ENCODE measurements at places on chromosomes 7 and 10.
A peak's percentile ranks its signal among the peaks of the same experiment; 100 is the strongest.

DNA sequence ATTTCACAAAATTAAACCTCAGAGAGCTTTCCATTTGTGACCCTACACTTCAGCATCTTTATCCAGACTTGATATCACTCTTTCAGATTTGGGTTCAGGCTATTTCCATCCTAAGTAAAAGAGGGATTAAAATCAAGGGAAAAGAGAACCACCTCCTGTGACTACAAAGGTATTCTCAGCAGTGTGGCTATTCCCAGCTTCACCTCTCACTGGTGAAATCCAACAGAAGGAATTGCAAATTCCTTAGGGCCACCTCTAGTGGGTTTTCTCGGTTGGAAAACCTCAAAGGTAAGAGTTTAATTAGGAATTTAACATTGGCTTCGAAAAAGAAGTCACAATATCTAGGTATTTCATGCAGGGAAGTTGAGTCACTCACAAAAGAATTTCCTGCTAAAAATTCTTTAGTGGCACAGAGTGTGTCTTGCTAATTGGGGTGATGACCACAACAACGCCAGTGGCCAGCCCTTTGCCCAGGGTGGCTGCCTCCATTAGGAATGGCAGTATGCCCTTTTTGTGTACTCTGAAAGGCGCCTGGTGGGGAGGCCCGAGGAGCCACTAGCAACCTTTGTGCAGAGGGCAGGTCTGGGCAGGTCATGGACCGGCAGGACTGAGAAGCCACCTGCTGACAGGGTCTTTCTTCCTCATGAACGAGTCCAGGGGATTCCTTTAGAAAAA is 52.2 kb downstream of the SEM1 start:
- DNase-seq, result no peak

DNA sequence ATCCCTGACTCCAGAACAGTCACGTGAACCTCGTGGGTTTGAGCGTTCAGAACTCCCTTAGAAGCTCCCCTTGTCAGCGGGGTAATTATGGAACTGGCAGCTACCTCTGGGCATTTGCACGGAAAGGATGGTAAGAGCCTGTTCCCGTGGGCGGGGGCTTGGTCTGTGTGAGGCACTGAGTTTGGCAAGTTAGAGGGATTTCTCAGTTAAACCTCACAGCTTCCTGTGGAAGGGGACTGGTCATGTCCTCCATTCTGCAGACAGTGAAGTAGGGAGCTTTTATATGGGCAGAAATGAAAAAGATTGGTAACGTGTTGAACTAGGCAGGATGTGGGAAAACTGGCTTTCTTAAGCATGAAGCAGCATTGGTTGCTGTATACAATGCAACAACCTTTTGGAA is 16.0 kb downstream of the PALD1 start:
- no peak for DNase-seq

DNA sequence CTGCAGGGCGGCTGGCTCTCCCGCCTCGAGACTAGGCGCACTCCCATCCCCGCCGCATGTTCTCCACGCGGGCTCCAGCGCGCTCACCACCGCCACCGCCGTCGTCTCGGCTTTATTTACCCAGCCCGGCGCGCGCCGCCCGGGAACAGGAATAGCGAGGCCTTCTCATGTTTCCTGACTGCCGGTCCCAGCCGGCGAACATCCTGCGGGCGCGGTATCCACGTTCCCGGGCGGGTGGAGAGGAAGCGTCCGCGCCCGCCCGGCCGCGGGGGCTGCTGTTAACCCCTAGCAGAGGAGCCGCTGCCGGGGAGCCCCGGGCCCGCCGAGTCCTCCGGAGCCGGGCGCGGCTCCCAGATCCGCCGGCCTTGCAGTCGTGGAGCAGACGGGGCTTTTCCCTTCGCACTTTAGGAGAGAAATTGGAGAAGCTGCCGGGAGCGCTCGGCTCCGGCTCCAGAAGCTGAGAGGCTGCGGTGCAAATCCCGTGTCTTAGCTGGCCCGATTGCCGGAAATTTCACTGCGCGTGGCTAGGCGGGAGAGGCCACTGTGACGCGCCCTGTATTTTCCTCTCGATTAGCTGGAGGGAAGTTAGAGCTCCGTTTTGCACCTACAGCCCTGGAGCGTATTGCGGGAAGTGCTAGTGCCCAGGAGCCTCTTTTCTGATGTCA is at the start of gene MKX:
TSS of gene MKX (minus strand) at position 88 of the 665 bp plus-strand sequence. CDS start 2,404 bp downstream, outside the sequence.
- no peak for DNase-seq

GRCh38 chr10:7315906-7316305 is 94.9 kb downstream of the SFMBT2 start:
- DNase-seq, result no peak

DNA sequence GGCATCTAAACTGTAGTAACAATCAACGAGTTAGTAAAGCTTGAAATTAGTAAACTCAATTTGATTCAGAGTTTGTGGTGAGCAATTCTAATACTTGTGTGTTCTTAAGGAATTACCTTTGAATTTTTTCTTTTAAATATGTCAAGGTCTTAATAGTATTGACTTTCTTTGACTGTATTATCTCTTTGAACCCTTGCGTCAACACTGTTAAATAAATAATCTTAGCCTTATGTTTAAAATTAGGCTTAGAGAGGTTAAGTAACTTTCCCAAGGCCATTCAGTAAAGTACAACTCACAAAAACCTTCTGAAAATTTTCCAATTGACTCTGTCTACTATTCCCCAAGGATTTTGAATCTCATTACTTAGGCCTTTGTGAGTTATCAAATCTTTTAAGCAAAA is 716.4 kb downstream of the NRG3 start:
- no peak for DNase-seq

DNA sequence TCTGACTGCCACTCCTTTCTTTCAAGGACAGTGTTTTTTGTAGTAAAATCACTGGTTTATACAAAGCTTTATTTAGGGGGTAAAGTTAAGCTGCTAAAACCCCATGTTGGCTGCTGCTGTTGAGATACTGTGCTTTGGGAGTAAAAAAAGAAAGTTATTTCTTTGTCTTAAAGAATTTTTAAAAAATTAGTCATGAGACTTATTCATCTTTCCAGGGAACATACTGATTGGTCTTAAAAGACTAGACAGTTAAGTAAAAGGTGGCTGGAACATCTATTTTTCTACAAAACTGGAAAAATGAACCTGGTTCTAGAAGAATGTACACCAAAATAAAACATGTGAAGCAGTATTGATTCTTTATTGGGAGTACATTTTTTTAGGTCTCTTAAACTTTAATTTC is 20.6 kb downstream of the BBIP1 start:
- DNase-seq, result peak; percentile 31

DNA sequence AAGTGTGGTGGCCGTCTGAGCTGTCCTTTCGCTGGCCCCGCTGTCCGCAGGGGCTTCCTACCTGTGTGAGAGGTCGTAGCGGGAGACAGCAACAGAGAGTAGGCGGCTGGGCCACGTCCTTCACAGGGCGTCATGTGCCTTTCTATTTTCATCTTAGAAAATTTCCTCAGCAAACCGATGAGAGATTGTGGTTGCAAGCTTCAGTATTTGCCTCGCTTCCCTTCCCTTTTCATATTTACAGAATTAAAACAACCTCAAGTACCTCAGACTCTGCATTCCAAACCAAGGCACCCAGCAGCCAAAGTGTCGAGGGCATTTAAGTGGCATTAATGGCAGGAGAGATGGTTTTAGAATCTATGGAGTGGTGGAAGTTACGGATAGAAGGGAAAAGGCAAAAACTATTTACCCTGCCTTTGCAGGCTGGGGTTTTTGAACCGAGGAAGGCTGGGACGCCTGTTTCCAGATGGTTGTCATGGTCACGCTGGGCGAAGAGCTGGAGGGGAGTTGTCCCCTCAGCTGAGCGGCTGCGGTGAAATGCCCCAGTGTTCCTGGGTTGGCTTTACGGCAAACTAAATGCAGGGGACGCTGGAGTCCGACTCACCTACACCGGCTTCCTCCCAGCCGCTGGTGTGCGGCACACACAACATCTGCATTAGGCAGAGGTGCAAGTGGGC is 41.9 kb downstream of the WIPI2 start:
- no peak for DNase-seq

GRCh38 chr10:128064108-128064969 is 61.9 kb downstream of the MKI67 start:
- DNase-seq, result peak; percentile 31

DNA sequence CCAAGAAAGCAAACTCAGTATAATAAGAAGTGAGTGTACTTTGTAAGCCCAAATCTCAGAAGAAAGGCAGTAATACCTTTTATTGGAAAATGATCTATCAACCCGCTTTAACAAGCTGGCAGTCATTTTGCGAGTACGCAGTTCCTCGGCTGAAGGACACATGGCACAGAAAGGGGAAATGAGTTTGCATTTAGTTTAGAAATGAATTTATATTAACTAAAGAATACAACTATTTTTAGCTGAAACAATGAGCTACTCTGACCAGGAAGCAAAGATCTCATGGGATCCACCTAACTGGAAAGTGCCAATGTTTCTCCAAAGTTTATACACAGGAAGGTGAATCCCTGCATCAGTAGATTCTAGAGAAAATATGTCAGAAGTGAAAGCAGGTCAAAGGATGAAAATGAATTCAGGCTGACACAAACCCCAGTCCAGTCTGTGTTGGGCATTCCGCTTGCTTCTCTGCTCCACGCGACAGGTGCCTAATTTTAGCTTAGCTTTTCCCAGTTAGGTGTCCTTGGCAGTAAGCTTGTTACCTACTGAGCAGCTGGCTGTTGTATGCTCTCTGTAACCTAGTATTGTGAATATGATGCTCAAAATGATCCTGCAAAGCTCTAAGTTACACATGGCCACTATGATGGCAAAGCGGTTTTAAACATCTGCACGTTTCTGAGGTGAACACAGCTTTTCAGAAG is 112.8 kb downstream of the LARP4B start:
- DNase-seq, result no peak

- peak; percentile 7 for DNase-seq
Measured at GRCh38 chr10:106107706-106108105, 1056.8 kb downstream of the SORCS1 start.

GRCh38 chr10:51403521-51403920 is 295.9 kb downstream of the CSTF2T start:
- no peak for DNase-seq

DNA sequence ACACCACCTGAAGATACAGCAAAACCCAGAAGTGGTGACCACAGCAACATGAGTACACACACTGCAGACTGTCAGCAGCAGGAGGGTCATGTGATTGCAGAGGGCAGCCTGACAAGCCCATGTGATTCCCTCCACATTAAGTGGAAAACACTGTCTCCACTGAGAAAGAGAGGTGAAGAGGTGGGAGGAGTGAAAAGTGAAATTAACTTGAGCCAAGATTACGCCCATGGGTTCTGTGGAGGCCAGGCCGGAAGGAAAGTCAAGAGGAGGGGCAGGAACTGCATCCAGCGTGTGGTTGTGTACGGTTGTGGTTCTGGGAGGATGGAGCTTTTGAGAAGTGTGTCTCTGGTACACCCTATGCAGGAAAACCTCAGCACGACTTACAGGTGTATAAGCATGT is 138.5 kb downstream of the PLXNA4 start:
- DNase-seq, result no peak

DNA sequence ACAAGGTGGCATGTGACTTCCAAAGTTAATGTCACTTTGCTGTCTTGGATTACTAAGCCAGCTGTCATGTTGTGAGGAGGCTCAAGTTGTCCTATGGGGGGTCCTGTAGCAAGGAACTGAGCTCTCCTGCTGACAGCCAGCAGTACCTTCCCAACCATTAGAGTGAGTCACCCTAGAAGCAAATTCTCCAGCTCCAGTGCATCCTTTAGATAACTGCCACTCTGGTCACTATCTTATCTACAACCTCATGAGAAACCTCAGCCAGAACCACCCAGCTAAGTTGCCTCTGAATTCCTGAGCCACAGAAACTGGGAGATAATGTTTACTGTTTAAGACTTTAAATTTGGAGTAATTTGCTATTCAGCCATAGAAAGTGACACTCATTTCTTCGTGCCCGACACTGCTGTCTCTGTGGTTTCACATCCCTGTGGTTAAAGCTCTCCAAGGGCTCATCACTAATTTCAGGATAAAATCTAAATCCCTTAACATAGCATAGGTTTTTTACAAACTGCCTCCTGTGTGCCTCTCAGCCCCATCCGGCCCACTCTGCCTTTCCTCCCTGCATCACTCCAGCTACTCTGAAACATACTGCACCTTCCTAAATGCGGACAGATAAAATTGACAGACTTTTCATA is 83.5 kb downstream of the PRR15 start:
- DNase-seq, result no peak

GRCh38 chr10:47065903-47066302 is 154.7 kb downstream of the PTPN20 start:
- DNase-seq, result no peak

- DNase-seq, result peak; percentile 90
Measured at GRCh38 chr7:73995330-73995729, 32.6 kb upstream of the ELN start.

DNA sequence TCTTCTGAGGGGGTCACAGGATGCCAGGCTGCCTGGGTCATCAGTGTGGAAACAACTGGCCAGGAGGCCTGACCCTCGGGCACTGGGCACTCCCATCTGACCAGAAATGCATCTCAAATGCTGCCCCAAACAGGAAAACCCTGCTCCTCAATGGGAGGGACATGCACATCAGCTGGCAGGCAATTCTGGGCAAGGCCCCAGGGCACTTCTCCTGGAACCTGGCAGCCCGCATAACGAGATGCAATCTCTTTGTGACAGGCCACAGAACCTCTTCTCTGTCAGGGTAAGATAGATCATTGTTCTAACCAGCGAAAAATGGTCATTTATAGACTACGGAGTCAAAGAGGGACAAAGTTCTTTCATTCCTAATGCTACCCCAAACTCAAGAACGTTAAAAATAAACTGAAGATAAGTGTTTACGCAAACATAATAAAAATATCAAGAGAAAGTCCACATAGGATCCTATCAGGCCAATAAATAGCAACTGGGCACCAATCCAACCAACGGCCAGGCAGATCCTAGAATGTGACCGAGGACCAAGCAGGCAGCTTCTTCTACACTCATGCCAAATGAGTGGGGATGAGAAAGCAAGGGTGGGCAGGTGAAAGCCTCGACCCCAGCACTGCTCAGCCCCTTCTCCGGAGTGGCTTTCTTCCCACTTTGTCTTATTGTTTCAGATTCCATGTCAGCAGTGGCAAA is 212.3 kb downstream of the TCERG1L start:
- no peak for DNase-seq

- no peak for DNase-seq
Measured at GRCh38 chr10:119478811-119479341, 63.6 kb downstream of the RGS10 start.

DNA sequence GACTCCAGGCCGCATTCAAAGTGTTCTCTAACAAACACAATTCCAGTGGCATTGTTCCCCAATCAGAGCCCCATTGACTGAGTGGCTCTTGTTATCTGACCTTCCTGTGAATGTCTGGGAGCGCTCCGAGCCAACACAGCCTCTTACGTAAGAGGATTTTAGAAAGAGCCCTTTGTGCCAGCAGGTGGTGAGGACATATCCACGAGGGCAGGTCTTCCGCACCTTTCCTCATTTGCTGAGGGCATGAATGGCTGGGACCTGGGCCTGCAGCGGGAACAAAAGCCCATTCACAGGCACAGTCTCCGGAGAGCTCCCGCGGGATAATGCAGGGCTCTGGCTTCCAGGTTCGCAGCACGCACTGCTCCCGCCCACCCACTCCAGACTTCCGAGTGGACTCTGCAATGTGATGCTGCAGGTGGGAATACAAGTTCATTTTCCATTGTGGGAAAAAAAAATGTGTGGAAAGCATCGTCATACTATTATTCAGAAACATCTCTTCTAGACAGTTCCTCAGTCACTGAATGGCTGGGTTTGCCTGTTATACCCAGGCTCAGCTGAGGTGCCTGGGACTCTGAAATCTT is 295.0 kb upstream of the IGFBP3 start:
- no peak for DNase-seq

- DNase-seq, result peak; percentile 3
Measured at GRCh38 chr7:80581486-80582260, 56.8 kb upstream of the CD36 start.

Measured in fibroblast of the aortic adventitia (primary cell).